H4 (cell line): ENCODE measurements at places on chromosomes 12 and 14.
A peak's percentile ranks its signal among the peaks of the same experiment; 100 is the strongest.

DNA sequence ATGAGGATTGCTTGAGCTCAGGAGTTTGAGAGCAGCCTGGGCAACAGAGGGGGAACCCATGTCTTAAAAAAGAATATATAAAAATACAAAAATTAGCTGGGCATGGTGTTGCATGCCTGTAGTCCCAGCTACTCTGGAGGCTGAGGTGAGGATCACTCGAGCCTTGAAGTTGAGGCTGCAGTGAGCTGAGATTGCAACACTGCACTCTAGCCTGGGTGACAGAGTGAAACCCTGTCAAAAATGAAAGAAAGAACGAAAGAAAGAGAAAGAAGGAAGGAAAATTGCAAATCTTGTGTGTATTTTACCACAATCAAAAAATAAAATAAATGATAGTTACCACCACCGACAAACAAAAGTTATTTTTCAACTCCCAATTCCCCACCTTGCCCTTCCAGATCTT is 45.3 kb downstream of the SPRING1 start:
- no peak for DNase-seq

DNA sequence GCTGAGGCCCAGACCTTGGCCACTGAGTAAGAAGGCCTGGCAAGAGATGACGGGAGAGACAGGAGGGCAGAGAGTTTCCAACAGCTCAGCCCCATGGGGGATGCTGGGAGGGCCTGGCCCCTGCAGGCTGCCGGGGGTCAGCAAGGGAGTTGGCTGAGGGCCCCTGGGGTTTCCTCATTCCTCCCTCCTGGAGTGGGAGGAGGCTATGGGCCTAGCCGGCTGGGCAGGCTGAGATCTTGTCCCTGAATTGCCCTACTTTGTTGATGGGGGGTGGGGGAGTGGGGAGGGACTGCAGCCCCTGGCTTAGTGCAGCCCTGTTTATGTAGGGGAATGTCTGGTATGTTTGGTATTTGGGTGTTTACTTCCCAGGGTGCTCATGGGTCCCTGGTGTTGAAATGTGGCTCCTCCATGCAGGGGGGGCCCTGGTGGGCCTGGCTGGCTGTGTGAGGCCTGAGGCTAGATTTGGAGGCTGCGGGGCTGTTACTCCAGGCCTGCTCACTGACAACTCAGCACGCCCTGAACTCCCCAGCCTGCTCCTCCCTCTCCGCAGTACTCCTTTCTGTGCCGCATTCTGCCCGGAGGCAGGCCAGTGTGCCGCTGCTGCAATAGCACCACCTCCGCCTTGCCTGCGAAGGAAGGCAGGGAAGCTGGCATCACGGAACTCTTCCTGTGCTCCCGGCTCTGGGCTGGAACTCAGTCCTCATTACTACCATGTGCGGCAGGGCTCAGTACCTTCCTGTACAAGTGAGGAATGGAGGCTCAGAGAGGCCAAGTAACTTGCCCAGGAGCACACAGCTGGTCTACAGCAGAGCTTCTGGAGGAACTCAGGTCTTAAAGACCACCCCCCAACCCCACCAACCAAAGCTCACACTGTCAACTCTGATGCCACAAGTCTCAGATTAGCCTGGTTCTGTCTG is 25.3 kb downstream of the JDP2 start:
- DNase-seq = peak; percentile 86

DNA sequence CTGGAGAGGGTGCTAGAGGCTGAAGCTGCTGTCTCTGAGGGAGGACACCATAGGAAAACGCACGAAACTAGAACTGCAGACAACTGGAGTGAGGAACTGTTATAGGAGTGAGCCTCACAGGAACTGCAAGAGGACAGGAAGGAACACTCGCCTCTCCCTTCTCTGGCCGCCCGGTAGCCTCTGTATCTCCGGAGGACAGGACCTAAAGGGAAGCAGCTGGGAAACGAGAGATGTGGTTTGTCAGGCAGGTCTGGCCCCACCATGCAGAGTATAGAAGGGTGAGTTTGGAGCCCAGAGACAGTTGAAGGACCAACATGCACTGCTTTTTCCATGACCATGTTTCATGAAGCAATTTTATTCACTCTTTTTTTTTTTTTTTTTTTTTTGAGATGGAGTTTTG is 127.3 kb downstream of the EFCAB11 start:
- no peak for DNase-seq

DNA sequence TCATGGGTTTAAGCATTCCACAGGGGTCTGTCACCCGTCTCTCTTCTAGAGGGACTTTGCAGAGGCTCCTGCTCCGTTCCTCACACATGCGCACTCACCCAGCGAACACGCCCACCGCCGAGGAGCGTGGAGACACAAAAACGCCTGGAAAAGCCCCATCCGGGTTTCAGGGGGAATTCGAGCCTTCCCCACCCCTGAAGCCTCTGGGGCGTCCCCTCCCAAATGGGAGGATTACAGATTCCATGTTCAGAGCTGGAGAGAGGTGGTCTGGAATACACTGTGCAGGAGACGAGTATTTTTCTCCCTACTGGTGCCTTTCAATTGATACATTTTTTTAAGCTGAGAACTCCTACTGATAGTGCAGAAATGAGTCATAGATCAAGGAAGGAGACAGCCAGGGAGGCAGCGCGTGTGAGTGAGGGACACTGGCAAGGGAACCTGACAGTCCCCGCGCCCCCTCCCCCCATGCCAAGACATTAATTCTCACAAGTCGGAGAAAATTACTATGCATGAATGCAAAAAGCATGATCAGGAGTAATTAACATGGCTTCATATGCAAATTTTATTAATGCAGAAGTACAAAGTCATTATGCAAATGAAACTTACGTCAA is 36.9 kb downstream of the BCL11B start:
- DNase-seq = no peak

- no peak for DNase-seq
These were observed 124.6 kb downstream of the ERC1 start for GRCh38 chr12:1115484-1116231.

GRCh38 chr14:93956514-93957332 is 19.6 kb downstream of the ASB2 start:
- no peak for DNase-seq

GRCh38 chr12:16361142-16361783 is 13.8 kb downstream of the MGST1 start:
- DNase-seq = no peak

- no peak for DNase-seq
These were observed 244.5 kb upstream of the LRFN5 start for GRCh38 chr14:41362139-41362538.

- no peak for DNase-seq
These were observed 17.7 kb downstream of the NEUROD4 start for GRCh38 chr12:55037351-55037987.

DNA sequence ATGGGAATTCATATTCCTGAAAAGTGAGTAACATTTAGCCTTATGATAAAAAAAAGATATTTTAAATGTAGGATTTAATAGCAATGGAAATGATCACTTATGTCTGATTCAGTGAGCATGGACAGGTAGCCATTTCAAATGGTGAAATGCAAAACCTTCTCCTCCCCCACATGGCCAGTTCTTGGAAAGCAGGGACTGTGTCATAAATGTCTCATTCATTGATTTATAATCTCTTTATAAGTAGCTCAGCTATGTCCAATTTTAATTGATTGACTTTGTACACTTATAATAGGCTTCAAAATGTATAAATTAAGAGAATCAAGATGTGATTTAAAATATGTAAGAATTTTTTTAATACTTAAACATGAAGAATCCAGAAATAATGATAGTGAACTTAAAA is 24.6 kb upstream of the SCFD1 start:
- DNase-seq = no peak

- DNase-seq = no peak
These were observed 21.6 kb downstream of the DYNC1H1 start for GRCh38 chr14:101985957-101986356.

DNA sequence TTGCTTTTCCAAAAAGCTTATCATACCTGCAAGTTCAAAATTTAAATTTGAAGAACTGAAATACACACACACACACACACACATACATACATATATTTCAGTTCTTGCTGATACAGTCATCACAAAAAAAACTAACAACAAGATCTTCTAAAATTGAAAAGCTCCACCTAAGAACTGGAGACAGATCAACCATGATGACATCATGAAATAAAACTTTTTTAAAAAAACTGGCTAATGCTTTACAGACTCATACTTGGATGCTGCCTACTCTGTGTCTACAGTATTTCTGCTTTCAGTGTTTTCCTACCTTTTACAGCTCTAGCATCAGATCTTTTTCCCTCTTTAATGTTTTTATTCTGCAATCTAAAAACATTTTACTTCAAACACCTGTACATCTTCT is 261.4 kb downstream of the DIO2 start:
- no peak for DNase-seq

DNA sequence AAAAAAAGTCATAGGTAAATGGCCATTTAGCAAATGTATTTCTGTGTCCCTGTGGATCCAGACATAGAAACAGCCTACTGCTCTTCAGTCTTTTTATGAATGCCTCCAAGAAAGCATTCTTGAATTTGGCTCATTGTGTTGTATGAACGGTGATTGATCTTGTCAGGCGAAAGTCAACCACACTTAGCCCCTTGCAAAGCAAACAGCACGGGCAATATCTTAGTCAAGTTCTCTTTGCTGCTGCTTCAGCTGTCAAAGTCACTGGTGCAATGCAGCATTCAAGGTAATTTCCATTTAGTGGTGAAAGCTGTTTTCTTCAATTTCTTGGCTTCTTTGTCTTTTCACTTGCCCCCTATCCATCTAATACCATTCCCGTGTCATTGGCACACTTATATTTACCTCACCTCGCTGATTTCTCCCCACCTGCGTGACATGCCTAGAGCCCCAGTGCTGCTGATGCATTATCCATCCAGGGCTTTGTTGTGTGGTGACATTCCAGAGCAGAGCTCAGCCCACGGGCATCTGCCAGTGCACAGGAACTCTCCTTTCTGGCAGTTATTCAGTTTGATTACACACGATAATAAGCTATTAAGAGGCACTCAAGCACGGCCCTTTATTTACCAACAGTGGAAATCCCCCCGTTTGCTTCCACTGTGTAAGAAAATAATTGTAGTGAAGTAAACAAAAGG is 362.3 kb upstream of the NOVA1 start:
- DNase-seq = no peak

GRCh38 chr12:65561798-65562382 is 262.4 kb upstream of the HMGA2 start:
- DNase-seq = peak; percentile 31

GRCh38 chr14:59541731-59542130 is 34.9 kb downstream of the CCDC175 start:
- DNase-seq = no peak

DNA sequence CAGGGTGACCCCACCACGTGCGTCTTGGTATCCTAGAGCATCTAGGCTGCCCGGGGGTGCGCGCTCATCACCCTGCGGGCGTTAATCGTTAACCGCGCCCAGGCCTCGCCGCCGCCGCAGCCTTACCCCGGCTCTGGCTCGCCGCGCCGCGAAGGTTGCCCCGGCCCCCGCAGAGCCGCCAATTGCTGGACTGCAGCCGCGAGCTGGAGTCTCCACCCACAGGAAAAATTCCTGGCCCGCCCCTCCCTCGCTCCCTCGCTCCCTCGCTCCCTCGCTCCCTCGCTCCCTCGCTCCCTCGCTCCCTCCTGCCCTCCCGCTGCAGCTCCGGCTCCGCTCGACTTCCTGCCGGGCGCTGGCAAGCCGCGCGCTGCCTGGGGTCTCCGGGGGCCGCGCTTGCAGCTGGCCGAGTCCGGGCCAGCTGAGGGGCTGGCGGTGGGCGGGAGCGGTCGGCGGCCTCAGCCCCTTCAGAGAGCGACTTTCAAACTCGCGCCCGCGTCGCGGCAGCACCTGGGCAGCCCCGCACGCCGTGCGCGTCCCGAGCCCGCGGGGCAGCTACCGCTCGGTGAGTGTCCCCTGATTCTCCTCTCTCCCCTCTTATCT is at the start of gene PLEKHG3:
Gene PLEKHG3, plus strand, starts transcription at position 282 of the 600 bp plus-strand sequence. CDS start 23,208 bp downstream, outside the sequence.
- DNase-seq = peak; percentile 48

GRCh38 chr12:2221030-2221621 is 168.3 kb downstream of the CACNA1C start:
- no peak for DNase-seq

GRCh38 chr12:5708371-5708770 is 236.7 kb downstream of the ANO2 start:
- DNase-seq = no peak

- no peak for DNase-seq
These were observed 34.5 kb downstream of the RTN1 start for GRCh38 chr14:59836116-59836515.

DNA sequence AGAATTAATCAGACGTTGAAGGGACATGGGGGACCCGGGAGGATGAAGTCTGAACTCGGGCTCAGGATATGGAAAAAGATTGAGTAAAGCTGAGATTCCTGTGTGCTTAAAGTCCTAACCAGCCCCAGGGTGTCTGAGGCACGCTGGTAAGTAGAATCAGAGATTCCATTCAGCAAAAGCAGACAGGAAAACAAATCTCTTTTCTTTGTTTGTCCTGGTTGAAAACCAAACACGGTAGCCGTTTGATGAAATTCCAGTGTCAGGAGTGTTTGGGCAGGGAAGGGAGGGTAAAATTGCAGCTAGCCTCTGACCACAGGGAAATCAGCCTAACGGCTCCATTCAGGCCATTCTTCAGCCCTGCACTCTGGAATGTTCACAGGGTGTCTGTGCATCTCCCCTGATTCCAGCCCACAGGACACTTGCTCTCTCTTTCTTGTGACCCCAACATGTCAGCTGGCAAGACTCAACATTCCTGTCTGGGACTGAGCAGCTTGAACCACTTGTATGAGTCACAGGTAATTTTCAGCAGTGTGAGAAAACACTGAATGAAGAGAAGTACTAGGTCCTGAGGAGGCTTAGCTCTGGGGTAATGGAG is 31.0 kb downstream of the NINJ2 start:
- peak; percentile 91 for DNase-seq

GRCh38 chr14:92414690-92415445 is 91.9 kb downstream of the SLC24A4 start:
- DNase-seq = no peak
